ENCODE measurements at places on chromosomes 16 and 17.

GRCh38 chr17:32445971-32446370, 1.7 kb downstream of the PSMD11 start:
- DNase-seq, result no peak

GRCh38 chr16:19861133-19861532, 23.5 kb downstream of the GPRC5B start:
- peak; percentile 41 for DNase-seq

DNA sequence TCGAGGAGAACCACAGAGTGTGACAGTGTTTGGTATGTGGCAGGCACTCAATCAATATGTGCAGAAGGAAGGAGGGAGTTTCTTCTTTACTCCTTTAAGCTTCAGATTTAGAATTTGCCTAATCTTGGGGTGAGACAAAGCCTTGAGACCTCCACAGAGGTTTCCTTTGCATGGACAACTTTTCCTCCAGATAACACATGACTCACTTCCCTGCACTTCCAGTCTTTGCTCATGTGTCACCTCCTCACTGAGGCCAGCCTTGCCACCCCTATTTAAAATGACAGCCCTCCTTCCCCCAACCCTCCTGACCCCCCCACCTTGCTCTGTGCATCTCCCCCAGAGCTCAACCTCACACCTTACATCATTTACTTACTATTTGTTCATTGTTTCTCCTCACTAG, 17.4 kb upstream of the NOS2 start:
- no peak for DNase-seq

GRCh38 chr17:38404174-38404943, 23.9 kb upstream of the ARHGAP23 start:
- peak; percentile 58 for DNase-seq

DNA sequence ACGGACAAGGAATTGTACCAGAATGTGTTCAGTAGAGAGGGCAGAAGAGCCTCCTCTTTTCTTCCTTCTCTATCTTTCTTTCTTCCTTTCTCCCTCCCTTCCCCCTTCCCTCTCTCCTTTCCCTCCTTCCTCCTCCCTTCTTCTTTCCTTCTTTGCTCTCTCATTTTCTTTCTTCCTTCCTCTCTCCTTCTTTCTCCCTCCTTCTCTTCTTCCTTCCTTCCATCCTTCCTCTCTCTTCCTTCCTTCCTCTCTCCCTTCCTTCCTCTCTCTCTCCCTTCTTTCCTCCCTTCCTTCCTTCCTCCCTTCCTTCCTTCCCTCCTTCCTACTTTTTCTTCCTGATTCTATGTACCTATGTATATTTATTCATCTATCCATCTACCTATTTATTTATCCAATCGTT, 59.7 kb upstream of the SDK2 start:
- DNase-seq, result no peak

DNA sequence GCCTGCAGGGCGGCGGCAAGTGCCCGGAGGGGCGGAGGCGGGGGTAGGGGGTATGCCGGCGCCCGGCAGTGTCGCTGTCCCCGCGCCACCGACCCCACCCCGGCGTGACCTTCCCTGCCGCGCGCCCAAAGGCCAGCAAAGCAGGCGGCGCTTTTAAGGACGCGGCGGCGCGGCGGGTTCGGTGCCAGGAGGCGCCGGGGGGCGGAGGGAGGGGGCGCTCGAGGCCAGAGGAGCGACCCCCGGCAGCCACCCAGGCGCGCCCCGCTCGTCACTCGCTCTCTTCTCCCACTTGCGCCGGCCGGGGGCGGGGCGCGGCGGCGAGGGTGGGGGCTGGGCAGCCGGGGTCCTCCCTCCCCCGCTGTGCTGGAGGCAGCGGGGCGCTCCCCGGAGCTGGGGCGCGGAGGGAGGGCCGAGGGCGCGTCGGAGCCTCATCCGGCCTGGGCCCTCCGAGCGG, 8.6 kb upstream of the BAHCC1 start:
- DNase-seq, result peak; percentile 43

GRCh38 chr17:65042946-65043345, 13.6 kb downstream of the GNA13 start:
- DNase-seq, result no peak

DNA sequence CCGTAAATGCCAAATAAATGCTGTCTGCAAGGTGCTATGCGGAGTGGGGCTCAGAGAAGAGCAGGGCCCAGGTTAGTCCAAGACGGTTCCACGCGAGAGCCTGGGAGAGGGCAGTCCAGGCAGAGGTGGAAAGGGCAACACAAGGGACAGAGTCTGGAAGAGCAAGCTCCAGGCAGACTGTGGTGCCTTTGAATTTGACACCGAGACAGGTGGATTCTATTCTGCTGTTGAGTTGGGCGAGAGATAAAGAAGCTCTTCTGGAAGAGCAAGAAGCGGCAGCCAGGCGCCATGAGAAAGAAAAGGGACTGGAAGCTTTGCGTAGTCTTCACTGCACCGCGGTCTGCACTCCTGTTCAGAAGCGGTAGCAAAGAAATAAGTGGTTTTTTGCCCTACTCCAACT, 55.6 kb downstream of the CYTH1 start:
- DNase-seq, result no peak

DNA sequence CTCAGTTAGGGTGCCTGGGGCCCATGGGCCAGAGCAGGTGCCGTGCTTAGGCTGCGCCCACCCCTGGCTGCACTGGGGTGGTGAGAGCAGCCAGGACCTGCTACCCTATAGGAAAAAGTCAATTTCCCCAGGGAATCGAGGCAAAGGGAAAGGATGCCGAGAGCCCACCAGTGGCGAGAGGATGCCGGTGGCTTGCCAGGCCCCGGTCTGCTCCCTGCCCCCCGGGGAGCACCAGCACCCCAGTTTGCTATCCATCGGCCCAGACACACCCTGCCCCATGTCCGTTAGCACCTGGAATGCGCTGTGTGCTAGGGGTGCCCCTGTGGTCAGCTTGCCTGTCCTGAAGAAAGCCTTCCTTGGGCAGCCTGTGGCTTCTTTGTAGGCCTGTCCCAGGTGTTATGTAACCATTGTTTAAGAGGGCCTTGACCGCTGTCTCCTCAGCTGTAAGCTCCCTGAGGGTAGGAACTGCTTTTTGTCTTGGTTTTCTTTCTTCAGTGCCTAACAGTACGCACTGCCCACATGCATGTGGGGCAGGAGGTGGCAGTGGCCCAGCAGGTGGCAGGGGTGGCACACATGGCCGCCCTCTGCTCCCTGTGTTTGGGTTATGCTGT, 40.8 kb downstream of the NT5M start:
- no peak for DNase-seq

GRCh38 chr16:2856061-2856670, 1.8 kb downstream of the PRSS22 start:
- DNase-seq, result peak; percentile 68

DNA sequence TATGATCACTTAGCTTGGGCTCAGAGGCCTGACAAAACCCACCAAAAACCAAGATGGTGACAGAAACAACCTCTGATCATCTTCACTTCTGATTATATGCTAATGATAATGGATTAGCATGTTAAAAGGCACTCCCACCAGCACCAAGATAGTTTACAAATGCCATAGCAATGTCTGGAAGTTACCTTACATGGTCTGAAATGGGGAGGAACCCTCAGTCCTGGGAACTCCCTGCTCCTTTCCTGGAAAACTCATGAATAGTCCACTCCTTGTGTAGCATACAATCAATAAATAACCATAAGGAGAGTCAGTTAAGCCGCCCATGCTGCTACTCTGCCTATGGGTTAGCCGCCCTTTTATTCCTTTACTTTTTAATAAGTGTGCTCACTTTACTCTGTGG, 120.0 kb upstream of the HS3ST4 start:
- DNase-seq, result no peak

DNA sequence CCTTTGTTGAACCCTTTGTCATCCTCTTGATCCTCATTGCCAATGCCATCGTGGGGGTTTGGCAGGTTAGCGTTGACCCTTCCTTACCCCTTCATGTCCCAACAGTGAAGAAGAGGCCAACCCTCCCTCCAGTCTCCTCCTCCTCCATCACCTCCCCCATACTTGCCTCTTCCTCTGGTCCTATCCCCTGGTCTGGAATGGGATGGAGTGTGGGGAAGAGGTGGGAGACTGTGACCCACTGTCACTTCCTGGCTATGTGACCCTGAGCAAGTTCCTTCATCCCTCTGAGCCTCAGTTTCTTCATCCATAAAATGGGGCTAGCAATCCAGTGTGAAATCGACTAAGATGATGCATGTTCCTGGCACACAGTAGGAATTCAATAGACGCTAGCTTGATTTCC, 2.7 kb downstream of the ATP2A1 start:
- no peak for DNase-seq

GRCh38 chr17:58529275-58529674, 14.8 kb upstream of the MTMR4 start:
- no peak for DNase-seq

- DNase-seq, result no peak
These were observed 498.3 kb upstream of the EEF2KMT start for GRCh38 chr16:5595849-5596248.

- no peak for DNase-seq
These were observed 32.0 kb upstream of the TOX3 start for GRCh38 chr16:52578829-52579498.

GRCh38 chr16:4419402-4419959, 3.1 kb upstream of the CORO7 start:
- DNase-seq, result no peak

DNA sequence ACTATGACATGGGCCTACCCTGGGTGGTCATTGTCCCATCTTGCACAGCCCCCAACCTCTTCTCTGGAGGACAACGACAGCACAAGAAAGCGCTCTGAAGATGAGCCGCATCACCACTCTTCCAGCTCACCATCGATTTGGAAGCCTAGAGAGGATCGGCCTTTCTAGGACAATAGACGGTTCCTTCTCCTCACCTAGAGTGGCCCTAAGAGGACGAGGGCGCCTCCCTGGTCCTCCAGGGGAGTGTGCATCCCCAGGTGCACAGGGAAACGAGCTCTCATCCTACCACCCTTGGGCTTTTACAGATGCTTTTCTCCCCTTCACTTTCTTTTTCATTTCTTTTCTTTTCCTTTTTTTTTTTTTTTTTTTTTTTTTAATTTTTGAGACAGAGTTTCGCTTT, 20.3 kb upstream of the SLC52A1 start:
- peak; percentile 65 for DNase-seq

- DNase-seq, result no peak
These were observed 32.8 kb downstream of the XYLT1 start for GRCh38 chr16:17437981-17438380.

GRCh38 chr17:299546-299945, 53.1 kb downstream of the RPH3AL start:
- DNase-seq, result no peak

DNA sequence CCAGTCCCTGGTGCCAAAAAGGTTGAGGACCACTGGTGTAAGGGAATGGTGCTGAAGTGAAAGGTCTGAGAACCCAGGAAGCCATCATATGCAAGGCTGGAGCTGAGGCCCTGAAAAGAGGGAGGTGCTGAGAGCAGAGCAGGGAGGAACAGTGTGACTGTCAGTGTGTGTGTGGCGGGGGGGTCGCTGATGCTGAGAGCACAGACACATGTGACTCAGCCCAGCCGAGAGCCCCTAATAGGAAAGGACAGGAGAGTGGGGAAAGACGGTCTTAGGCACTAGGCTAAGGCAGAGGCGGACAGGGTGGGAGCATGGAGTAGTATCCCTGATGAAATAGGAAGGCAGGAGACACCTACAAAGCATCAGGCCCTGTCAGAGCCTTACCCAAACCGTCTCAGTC, 1.2 kb downstream of the B9D1 start:
- no peak for DNase-seq

All from GM23338 (cell line).